ENCODE measurements at places on chromosomes 4 and X. TPM values are rescaled to one million over a fixed set of nuclear protein-coding genes. Genes with fewer than 3 reads are reported as not detected.

UBL4A gene
- total RNA-seq, result 51.9 TPM

NALF2 gene
- total RNA-seq, result not detected

SLC9B2 gene
- 14.3 TPM for total RNA-seq

KLB gene
- not detected for total RNA-seq

XAGE1B gene
- total RNA-seq, result not detected

TSPAN7 gene
- not detected for total RNA-seq

SCML2 gene
- total RNA-seq, result 4.9 TPM

PACRGL gene
- 8.4 TPM for total RNA-seq

SYNPO2 gene
- 0.46 TPM for total RNA-seq

DNA sequence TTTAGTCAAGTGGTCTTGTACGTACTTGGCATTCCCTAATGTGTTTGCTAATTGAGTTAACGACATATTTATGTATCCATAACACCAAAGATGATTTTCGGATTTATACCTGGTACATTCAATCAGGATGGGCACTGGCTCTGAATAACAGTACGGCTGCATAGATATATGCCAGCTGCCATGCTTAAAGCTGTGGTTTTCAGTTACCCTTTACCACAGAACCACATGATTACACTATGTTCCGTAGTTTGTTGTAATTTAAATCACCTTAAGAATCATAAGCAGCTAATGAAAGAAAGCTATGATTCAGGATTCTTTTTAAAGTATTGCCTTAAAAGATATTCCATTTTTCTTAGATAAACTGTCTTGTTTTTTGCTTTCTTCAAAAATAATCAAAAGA lies 53.6 kb downstream of the FIP1L1 start:
- DNase-seq, result no peak

DNA sequence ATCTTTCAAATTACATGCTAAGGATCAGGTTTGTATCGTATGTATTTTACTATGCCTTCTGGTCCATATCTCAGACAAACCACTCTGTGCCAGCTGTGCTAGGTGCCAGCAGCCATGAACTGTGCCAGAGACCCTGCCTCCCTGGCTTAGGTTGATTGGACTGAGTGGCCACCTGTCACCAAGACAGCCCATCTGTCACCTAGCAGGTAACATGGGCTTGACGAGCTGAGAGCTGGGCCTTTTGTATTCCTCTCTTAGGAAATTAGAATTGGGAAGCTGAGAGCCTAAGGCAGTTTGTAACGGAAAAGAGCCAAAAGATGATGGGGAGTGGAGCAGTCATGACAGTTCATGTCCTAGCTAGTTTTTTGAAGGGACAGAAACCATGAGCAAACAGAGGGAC lies 42.5 kb downstream of the TMEM164 start:
- DNase-seq, result no peak

- DNase-seq, result no peak
Measured at GRCh38 chr4:1604706-1605205, 79.4 kb downstream of the FAM53A start.

GRCh38 chrX:30533266-30533665 lies 44.3 kb downstream of the TASL start:
- no peak for DNase-seq

GRCh38 chr4:1201851-1202525 lies 29.6 kb upstream of the SPON2 start:
- DNase-seq, result no peak

GRCh38 chr4:6781561-6781960 lies 966 bp upstream of the KIAA0232 start:
- no peak for DNase-seq

DNA sequence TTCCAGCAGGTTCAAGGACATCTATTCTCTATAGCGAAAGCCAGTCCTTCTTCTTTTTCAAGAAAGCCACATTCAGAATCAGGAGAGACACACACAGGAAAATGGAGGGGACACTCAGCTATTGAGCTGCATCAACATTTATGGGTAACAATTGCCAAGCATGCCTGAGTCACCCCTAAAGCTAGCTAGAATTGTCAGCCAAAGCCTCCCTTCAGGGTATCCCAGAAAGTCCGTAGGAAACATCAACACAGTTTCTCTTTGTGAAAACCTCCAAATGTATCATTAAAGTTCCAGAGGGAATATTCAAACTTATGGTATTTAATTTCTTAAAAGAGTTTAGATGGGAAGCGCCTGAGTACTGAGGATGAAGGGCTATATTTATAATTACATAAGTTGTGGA lies 331.1 kb upstream of the SLC7A11 start:
- no peak for DNase-seq

- no peak for DNase-seq
Measured at GRCh38 chrX:50988649-50989048, 78.1 kb downstream of the BMP15 start.

DNA sequence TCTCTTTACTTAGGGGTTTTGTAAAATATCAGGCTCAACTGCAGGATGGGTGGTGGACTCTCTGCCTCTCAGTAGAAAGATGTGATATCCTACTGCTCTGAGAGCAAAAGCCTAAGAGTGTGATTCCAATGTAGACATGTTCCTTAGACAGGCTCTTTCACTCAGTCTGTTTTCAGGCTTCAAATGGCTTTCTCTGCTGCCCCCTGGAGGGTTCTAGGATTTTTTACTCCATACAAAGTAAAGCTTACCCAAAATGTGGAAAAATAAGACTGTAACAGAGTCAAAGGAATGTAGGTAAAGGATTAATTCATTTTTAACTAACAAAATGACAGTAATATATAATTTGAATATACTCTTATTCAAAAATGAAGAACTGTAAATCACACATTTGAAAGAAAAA lies 32.1 kb downstream of the ZGRF1 start:
- DNase-seq, result peak; percentile 2

GRCh38 chrX:1609311-1609710 lies 5.5 kb upstream of the ASMT start:
- no peak for DNase-seq

GRCh38 chrX:71910986-71911730 lies 513 bp downstream of the NHSL2 start:
- DNase-seq, result no peak

DNA sequence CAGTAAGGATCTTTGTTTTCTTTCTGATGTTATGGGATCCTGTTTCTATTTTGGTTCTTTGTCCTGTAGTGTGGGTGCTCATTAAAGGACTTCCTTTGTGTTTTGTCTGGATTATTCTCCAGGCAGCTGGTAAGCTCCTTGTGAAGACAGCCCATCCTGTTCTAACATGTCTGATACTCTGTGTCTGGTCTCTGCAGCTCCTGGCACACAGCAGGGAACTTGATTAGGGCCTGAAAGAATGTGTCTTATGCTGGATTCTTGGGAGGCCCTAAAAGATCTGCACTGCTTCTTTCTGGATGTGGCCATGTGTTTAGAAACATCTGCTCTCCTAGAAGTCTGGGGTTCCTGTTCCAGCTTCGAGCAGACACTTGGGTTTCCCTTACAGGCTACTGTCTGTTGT lies 38.1 kb upstream of the ATXN3L start:
- no peak for DNase-seq

DNA sequence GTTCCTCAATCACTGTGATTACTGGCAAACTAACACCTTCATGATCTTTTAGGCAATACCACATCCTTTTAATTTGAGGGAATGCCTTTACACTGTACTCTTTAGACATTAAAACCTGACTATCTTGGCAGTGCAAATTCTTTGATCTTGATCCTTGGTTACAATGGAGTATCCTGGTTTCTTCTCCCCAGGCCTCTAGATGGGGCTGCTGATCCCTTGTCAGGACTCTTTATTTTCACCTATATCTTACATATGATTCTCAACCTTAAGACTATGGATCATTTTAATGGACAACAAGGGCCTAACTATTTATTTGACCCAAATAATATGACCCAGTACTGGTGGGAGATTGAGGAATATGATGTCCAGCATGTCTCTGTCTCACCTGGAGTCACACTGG lies 1005.5 kb upstream of the INTU start:
- peak; percentile 6 for DNase-seq

GRCh38 chr4:147567276-147567675 lies 49.9 kb upstream of the TMEM184C start:
- DNase-seq, result no peak
